ENCODE measurements at places on chromosomes 12 and 14.

DNA sequence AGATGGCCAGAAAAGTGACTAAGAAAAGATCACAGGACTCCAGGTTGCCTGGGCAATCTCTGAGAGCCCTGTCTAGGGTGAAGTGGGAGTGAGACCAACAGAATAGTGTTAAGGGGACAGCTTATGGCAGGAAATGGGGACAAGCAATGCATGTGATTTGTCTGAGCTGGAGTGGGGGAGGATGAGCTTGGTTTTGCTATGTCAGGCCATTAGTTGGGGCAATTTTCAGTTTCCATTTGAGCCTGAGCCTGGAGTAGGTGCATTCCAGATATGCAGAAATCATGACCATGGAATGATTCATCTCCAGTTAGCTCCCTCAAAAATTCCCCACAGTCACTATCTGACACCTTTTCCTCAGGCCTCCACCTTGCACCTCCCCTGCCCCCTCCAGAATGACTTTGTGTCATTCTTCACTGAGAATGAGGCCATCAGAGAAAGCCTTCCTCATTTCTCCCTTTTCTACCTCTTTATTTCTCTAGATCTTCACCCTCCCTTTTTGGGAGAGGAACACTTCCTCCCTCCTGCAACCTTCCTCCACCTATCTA, 150.9 kb upstream of the PLEKHG7 start:
- DNase-seq, result no peak

DNA sequence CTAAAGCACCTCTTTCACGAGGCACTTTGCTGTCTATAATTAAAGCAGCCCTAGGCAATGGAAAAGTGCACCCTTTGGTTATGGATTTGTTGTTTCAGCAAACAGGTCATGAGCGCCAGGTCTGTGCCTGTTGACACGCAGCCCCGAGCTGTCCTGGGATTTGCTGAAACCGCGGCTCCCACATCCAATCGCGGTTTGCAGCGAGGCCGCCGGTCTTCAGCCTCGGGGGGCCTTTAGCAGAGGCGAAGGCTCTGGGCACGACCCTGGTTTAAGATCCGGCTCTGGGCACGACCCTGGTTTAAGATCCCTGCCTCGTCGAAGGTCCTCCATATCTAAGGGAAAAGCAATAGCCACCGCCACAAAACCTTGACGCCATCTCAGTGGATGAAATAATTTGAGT, 79.2 kb downstream of the GLT1D1 start:
- no peak for DNase-seq

- DNase-seq, result no peak
These were observed 13.9 kb upstream of the KRT86 start for GRCh38 chr12:52260361-52261207.

DNA sequence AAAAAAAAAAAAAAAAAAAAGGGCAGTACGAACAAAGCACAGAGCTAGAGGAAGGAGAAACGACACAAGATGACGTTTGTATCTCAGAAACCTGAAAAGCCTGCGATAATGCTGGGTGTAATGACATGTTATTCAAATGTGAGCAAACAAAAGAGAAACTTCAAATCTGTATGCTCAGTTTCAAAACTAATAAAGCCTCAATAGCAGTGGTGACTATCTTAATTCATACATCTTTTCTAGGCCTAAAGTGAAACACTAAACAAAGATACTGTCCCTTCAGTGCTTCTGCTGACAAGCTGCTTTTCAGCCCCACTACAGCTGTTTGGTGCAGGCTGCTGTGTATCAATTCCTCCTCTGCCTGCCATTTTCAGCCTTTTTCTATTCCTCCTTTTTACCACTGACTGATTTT, 15.8 kb downstream of the ITPR2 start:
- DNase-seq, result no peak

DNA sequence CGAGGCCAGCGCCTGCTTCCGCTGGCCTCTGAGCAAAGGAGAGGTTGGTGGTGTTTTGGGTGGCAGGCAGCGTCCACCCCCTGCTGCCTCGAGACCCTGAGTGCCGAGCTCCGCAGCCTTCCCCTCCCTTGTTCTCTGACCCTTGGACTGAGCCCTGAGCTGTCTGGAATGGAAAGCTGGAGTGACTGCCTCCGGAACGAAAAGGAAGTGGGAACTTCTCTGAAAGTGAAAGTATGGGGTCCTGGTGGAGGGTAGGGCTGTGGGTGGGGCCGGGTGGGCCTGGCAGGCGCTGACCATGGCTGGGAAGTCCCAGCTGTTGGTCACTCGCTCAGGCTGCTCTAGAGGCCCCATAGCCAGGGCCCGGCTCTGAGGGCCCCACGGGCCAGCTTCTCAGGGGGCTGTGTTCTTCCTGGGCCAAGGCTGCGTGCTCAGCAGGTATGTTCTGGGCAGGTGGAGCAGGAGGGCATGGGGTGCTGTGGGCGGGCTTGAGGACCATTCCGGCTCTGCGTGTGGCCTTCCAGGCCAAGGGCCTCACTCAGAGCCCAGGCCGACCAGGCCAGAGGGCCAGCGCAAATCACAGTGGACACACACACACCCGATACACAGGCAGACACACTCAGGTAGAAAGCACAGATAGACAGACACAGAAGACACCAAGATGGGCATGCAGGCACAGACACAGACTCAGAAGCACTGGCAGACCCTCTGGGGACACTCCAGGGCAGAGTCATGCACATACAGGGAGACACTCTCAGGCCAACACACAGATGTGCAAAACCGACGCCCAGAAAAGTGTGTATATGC, at the start of gene EXOC3L4:
Gene EXOC3L4 (plus strand): TSS at position 320 of the 804 bp plus-strand sequence. CDS start 5,495 bp downstream, outside the sequence.
- no peak for DNase-seq

GRCh38 chr12:53047221-53048032, 2.4 kb upstream of the TNS2 start:
- peak; percentile 81 for DNase-seq

GRCh38 chr14:104867371-104868059, 2.4 kb downstream of the CEP170B start:
- no peak for DNase-seq

GRCh38 chr12:96403870-96404269, 3.6 kb upstream of the CDK17 start:
- no peak for DNase-seq

- no peak for DNase-seq
These were observed 252.5 kb downstream of the RPL10L start for GRCh38 chr14:46399049-46399448.

DNA sequence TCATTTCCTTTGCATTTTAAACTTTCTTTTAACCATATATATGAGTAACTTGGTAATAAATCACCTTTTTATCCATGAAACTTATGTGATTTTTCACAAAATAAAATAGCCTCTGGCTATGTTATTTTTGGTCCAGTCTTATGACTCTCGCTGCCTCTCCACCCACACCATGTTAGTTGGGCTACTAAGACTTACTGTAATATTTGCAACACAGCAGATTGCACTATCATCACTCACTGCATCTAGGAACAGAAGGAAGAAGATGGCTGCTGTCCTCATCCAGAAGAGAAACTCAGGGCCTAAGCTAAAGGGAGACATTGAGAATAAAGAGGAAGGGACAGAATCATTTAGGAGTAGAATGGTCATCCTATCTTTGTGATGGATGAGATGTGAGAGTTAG, 12.6 kb upstream of the B4GALNT3 start:
- no peak for DNase-seq

GRCh38 chr12:46212108-46212982, 56.5 kb downstream of the SLC38A1 start:
- no peak for DNase-seq

GRCh38 chr12:114302606-114303315, 103.2 kb downstream of the TBX5 start:
- no peak for DNase-seq

GRCh38 chr12:132423820-132424645, 65.9 kb upstream of the FBRSL1 start:
- DNase-seq, result no peak

GRCh38 chr14:68563251-68564131, 229.4 kb downstream of the ZFP36L1 start:
- DNase-seq, result no peak

DNA sequence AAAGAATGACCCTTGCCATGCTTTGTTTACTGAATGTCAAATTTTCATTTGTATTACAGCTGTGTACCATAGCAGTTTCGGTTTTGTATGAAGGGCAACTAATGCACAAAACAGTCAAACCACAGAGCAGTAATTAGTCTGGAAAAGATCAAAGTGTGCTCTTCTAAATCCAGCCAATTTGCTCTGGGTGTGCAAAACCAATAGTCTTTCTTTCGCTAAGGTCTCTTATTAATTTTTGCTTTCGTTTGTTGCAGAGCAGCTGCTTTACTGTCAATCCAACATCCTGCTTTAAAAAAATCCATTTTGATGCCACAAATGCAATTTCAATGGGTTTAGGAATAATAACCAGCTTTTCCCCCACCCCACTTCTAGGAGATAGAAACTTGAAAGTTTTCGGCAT, 114.2 kb downstream of the BRMS1L start:
- no peak for DNase-seq
